Left renal pelvis (tissue), 4 donors: ENCODE measurements at places on chromosomes 5 and 9.
A peak's percentile ranks its signal among the peaks of the same experiment; 100 is the strongest.

DNA sequence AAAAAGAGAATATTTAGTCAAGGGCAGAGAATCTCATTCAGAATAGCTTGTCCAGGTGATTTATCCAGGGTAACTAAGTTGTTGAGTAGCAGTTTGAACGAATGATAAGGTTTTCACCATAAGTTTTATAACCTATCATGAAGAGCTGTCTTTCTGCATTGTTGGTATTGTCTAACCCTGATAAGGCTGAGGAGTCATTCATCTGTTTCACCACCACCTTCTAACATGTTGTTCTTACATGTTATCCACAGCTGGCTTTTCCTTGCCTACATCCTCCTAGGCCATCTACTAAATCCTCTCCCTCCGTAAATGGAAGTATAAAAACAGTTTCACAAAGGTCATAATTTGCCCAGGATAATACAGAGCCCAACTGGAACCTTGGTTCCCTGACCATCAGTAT lies 24.1 kb downstream of the ZNF462 start:
- no peak for DNase-seq

GRCh38 chr9:98708103-98708932 lies 417 bp downstream of the GABBR2 start:
- DNase-seq, result no peak

DNA sequence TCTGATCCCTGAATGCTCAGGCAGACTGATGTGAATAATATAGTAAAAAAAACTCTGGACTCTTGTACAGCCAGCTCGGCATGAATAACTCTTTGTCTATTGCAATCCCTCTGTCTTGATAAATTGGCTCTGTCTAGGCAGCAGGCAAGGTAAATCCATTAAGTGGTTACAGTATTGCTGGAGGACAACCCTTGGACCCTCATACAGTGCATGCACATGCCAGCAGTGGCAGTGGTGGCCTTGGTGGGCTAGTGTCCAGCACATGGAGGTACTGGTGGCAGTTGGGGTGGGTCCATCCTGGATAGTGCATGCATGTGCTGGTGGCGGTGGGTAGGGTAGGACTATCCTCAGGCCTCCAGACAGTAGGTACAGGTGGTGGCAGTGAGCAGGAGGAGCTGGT lies 38.9 kb downstream of the DNAJC21 start:
- DNase-seq, result no peak

- DNase-seq, result no peak
Observed at GRCh38 chr5:71872311-71872864, 153.3 kb downstream of the CARTPT start.

GRCh38 chr9:112670991-112671625 lies 46.8 kb downstream of the INIP start:
- no peak for DNase-seq

DNA sequence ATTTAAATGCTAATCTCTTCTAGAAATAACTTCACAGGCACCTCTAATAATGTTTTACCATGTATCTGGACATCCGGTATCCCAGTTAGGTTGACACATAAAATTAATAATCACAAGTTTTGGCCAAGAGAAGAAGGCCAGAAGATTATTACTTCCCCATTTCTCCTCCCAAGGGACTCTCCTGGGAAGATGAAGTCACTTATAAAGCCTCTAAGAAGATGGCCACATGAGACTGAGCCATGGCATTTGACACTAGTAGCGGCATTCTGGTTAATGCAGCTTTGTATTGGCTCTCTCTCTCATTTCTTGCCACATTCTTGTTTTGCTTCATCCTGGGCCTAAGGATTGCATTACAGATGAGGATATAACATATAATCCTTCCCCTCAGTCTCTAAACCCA lies 34.5 kb upstream of the RASA1 start:
- DNase-seq, result no peak

DNA sequence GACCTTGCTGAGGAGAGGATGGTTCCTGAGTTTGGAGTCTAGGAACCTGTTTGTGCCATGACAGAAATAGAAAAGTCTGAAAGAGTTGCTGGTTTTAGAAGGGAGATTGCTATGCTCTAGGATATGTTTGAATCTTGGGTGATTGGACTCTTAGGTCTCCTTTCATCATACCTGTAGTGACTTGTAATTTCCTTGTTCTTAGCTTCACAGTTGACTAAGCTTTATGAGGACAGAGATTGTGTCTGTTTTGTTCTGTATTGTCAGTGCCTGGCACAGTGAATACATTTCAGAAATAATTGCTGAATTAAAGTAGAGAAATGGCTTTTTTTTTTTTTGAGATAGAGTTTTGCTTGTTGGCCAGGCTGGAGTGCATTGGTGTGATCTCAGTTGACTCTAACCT lies 31.5 kb downstream of the GAPVD1 start:
- no peak for DNase-seq

DNA sequence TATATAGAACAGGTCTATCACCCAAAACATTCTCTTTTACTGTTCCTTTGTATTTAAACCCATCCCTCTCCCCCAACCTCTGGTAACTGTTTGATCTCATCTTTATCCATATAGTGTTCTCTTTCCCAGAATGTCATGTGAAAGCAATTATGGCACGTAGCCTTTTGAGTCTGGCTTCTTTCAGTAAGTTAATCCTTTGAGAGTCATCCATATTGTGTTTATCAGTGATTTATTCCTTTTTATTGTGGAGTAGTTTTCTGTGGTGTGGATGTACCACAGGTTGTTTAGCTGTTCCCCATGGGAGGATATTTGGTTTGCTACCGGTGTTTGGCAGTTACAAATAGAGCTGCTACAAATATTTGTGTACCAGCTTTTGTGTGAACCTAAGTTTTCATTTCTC lies 38.0 kb downstream of the HMGXB3 start:
- no peak for DNase-seq

DNA sequence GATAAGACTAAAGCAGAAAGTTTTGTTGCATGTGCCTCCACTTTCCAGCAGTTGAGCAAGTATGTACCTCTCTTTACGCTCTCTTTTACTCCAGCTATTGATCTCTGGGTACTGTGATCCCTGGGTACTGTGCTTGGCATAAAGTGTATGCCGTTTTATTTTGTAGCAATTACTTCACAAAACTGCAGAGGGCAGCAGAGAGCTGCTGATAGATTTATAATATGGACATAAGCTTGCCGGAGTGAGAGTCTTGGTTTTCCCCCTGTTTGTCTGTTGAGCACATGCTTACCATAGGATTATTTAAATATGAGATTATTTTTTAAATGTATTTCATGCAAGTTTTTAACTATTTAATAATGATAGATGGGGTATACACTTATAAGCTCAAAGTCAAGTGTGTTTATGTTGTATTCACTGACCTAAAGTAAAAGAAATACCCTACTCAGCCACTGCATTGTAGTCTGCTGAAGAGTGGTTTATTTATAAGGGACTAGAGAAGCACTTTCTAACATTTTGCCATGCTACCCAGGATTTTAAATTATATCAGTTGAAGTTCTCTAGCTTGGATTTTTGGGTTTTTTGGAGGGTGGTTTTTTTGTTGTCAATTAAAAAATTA lies 13.0 kb downstream of the TTC1 start:
- DNase-seq, result peak; percentile 43

DNA sequence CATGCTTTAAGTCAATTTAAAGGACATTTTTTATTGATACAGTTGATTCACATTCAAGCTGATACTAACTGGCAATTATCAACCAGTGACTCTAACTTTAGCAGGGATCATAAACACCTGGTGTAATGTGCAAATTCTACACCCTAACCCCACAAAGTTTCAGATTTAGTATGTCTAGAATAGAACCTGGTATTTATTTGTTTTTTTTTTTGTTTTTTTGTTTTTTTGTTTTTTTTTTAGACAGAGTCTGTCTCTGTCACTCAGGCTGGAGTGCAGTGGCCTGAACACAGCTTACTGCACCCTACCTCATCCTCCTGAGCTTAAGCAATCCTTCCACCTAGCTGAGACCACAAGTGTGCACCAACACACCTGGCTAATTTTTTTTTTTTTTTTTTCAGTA lies 311.2 kb upstream of the SEMA6A start:
- DNase-seq, result no peak

DNA sequence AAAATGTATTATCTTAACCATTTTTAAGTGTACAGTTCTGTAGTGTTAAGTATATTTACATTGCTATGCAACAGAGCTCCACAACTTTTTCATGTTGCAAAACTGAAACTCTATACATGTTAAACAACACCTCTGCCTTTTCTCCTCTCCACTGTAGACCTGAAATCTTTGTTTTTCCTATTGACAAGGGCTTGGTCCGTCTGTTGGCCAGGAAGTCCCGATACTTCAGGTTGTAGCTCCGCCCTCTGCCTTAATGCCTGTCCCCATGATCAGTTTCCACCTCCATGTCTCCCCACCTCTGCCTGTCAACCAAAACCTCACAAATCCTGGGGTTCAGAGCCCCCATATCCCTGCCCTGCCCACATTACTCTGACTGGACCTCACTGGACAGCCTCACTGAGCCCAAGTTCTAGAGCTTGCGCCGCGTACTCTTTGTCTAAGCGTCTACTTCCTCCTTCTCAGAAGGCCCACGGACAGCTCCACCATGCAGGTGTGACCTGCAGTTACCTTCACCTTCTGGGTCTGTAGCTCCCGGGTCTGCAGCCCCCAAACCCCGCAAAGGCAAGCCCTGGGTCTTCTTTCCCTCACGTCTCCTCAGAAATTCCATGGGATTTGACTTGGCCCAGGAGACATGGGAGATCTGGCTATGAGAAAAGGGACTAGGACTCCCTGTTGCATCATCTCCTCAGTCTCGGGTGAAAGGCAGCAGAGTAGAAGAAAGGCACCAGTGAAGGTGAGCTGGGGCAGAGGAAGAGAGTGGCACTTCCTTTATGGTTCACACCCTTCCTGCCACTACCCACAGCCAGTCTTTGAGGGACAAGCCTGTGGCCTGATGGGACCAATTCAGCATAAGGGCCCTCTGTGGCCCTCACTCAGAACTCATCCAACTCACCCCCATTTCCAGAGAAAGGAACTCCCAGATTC lies 8.0 kb downstream of the GLIPR2 start:
- no peak for DNase-seq

DNA sequence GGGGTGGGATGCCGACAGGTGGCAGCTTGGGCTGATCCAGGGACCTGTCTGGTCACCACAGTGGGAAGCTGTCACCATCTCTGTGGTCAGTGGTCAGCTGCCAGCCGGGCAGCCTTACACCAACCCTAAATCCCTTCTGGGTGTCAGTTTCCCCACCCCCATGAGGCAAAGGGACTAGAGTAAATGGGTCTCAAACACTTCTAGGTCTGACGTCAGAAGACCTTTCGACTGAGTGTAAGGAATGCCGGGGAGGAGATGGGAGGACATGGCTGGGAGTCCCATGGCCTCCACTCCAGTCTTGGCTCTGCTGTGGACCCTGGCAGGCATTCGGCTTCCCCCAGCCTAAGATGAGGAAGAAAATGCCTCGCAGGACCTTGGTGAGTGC lies 40.3 kb upstream of the SLC25A51 start:
- DNase-seq, result no peak

GRCh38 chr9:124006448-124007361 lies 4.9 kb upstream of the LHX2 start:
- DNase-seq, result no peak

- DNase-seq, result no peak
Observed at GRCh38 chr5:50794812-50795211, 128.4 kb downstream of the PARP8 start.

DNA sequence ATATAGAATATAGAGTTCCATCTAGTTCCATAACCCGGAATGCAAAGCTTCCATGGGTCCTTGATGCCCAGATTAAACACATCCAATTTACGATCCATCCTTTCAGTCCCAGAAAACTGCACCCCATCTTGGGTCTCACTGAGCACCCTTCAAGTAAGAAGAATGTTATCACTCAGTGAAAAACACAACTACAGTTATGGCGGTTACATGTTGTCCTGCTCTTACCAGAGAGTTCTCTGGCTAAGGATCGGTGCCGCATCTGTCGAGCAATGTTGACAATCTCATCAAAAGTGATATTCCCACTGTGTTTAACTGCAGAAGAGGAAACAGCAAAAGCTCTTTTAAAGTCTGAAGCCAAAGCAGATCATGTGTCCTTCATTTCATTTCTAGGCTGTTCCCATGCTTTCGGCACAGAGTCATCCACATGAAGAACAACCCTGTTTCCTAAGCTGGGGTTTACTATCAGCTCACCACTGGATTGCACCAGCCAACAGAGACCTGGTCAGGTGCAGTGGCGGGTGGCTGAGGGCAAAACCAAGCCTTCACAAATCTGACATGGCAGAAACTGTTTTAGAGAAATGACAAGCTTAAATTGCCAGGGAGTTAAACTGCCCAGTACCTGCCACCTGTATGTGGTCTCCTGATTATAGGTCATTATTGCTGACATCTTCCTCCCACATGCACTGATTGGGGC lies 2.9 kb downstream of the RPL12 start:
- DNase-seq, result no peak

- no peak for DNase-seq
Observed at GRCh38 chr5:127297348-127298035, 6.9 kb downstream of the MEGF10 start.

- DNase-seq, result no peak
Observed at GRCh38 chr9:17083258-17083657, 51.6 kb upstream of the CNTLN start.

DNA sequence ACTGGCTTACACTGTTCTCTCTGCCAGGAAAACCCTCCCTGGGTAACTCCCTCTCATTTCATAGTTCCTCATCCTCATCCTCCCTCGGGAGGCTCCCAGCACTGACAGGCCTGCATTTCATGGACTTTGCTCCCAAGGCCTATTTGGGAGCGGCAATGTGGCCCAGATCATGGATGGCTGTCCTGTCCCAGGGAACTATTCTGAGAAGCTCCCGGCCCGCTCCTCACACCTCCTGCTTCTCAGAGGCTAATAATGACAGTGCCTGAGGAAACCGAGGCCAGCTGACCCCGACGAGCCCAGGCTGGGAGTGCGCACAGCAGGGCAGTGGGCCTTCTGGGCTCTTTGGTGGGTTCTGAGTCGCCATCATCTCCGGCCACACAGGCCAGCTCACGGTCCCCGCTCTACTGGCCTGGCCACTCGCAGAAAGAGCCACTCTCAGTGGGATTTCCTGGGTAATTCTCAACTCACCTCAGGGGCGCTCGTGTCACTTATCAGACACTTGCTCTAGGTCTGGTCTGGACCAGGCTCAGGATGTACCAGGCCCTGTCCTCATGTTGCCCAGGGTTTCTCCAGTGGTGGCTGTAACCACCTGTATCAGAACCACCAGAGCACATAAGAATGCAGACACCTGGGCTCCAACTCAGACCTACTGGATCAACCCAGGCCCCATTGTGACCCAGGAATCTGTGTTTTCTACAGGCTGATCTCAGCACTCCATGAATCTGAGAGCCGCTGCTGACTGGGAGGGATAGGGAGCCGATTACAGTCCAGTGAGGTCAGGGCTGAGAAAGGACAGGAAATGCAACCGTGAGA lies 2.0 kb upstream of the DOLPP1 start:
- no peak for DNase-seq

GRCh38 chr5:173354645-173355044 lies 26.4 kb upstream of the STC2 start:
- no peak for DNase-seq
